ENCODE measurements at places on chromosomes 13 and 19.

GRCh38 chr19:39918183-39918651, 16.2 kb downstream of the FCGBP start:
- no peak for DNase-seq

DNA sequence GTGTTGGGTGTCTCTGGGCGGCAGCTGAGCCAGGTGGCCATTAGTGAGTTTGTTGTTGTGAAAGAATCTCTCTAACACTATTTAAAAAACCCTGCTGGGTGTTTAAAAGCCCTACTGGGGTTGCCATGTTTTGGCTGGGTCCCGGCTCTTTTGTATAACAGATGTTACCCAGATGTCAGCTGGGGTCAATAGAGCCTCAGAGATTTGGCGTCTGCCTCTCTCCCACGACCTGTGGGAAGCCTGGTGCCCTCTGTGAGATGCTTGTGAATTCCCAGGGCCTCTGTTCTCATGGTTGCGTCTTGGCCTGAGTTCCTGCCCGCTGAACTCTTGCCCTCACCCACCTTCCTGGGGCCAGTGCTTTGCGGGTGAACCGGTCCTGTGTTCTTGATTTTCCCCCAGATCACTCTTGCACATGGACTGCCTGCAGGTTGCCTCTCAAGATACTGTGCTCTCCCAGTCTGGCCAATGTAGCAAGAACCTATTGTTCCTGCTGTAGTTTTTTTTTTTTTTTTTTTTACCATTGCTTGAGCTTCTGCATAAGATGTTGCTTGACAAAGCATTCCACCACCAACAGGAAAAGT, 9.5 kb downstream of the NFILZ start:
- DNase-seq = no peak

DNA sequence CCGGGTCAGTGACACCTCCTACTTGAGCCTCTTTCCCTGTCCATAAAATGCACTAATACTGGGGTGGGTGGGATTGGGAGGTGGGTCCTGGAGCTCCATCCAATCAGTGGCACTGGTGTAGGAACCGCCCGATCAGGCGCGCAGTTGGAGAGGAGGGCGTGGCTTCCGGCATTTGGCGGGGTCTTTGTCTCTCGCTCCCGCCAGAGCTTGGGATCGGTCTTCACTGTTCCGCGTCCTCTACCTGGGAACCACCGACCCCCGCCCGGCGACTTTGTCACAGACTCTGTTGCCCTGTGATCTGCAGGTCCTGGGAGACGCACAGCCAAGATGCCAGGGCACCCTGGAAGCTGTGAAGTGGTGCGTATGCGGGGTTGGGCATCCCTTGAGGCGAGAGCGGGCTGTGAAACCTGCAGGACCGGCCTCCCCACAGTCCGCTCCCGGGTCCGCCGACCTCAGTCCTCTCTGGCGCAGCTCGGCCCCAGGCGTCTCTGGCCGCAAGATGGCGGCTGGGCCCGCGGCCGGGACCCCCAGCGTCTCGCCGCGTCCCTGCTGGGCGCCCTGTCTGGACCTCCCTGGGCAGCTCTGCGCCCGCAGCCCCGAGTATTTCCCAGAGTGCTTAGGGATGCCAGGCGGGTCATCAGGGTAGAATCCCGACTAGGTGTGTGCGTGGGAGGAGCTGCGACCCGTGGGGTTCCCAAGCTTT, 41.6 kb upstream of the ZNF730 start:
- no peak for DNase-seq

- DNase-seq = no peak
Measured at GRCh38 chr19:51479531-51480331, 1.4 kb downstream of the CEACAM18 start.

GRCh38 chr13:30477346-30478195, 11.8 kb upstream of the HMGB1 start:
- no peak for DNase-seq

DNA sequence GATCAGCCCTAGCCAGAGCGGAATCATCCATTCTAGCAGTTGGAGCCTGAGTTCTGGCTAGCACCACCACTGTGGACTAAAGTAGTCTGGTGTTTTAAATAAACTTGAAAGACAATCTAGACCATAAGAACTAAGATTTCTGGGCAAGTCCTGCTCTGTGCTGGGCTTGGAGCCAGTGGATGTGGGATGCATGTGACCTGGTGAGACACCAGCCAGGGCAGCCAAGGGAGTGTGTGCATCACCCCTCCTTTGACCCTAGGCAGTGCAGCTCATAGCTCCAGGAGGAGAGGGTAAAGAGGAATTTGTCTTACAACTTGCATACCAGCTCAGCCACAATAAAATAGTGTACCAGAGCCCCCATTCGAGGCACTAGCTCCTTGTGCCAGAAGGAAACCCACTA, 21.0 kb downstream of the ITGBL1 start:
- DNase-seq = no peak

- no peak for DNase-seq
Measured at GRCh38 chr19:56124578-56124977, 3.5 kb upstream of the ZNF787 start.

DNA sequence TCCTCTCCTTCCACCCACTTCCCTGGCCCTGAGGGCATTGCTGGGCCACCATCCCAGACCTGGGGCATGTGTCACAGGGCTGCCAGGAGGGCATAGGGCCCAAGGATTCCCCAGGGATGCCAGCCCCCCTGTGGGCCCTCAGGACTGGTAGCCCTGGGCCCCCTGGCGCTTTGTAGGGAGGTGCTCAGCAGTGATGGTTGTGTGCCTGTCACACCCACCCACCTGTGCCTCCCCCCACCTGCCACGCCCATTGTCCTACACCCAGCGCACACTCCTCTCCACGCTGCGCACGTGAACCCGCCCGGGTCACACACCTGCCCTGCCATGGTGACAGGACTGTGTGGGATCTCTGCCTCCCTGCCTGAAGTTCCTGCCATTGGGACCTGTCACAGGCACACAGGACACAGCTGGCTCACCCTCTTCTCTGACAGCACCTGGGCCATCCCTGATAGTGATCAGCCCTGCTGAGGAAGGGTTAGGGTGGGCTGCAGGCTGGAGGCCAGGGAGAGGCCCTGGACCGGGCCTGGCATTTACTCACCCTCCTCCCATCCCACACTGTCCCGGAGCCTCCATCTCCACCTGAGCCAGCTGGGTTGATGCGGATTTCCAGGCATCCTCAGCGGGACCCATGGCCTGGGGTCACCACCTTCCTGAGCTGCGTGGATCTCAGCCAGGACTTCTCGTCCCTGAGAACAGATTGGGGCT, 23.9 kb downstream of the WTIP start:
- DNase-seq = no peak

Measured in hepatic stellate cell (primary cell).